ENCODE measurements at places on chromosomes 12 and 14. TPM values are rescaled to one million over a fixed set of nuclear protein-coding genes. Genes with fewer than 3 reads are reported as not detected.

AKAP5 gene
- 1.8 TPM for total RNA-seq

GPR137C gene
- total RNA-seq = not detected

CLEC14A gene
- 70.4 TPM for total RNA-seq

SLC8B1 gene
- 46.5 TPM for total RNA-seq

ATP5F1B gene
- 245 TPM for total RNA-seq

NANOG gene
- total RNA-seq = not detected

PPP1R3E gene
- 19.4 TPM for total RNA-seq

BRMS1L gene
- total RNA-seq = 6.8 TPM

TNS2 gene
- total RNA-seq = 109 TPM

TMEM132C gene
- total RNA-seq = 0.20 TPM

TMEM229B gene
- 2.1 TPM for total RNA-seq

USP44 gene
- 13.4 TPM for total RNA-seq

KLHL33 gene
- total RNA-seq = 0.60 TPM

ZFYVE26 gene
- total RNA-seq = 42.8 TPM

SRP54 gene
- 99.1 TPM for total RNA-seq

OR10AD1 gene
- not detected for total RNA-seq

All from upper lobe of left lung (tissue), 6 donors.